ENCODE measurements at places on chromosomes 3 and 15.

DNA sequence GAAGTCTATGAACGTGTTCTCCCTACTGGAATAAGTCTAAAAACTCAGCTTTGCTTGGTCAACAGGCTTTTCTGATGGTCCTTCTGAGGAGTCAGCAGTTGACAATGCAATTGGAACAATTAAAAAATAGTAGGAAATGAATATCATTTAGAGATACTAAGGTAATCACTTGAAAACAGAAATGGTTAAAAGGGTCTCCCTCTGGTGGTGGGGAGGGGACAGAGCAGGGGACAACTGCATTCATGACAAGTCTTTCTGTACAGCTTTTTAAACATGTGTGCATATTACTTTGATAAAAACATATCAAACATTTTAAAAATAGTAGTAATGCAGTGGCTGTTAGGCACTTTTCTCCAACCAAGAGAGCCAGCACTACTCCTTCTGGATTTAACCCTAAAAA lies 119.9 kb upstream of the FHIT start:
- DNase-seq: no peak

- no peak for DNase-seq
These were observed 76.6 kb downstream of the NEDD4 start for GRCh38 chr15:55916666-55917409.

- no peak for DNase-seq
These were observed 418.4 kb upstream of the RARB start for GRCh38 chr3:25009665-25010064.

DNA sequence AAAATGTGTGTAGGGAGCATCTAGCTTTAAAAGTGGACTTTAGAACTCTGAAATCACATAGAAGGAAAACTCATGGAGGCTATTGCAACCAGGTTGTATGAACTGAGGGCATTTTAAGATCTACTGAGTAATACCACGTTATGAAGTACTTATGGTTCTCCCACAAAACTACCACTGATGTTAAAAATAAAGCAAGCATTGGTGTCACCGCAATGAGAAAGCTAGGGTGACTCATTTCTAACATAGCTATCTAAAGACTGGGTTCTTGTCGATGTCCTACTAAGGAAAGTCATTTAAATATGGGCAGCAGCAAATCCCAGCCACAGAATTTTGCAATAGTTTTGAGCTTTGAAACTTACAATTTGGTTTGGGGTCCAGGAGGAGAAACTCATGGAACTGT lies 584.8 kb downstream of the DIPK2A start:
- DNase-seq: no peak

- no peak for DNase-seq
These were observed 100.3 kb downstream of the ZIC1 start for GRCh38 chr3:147509448-147509847.

- DNase-seq: no peak
These were observed 269.5 kb upstream of the LRRC3B start for GRCh38 chr3:26353097-26353496.

- DNase-seq: no peak
These were observed 160.9 kb downstream of the EDEM1 start for GRCh38 chr3:5348229-5348902.

DNA sequence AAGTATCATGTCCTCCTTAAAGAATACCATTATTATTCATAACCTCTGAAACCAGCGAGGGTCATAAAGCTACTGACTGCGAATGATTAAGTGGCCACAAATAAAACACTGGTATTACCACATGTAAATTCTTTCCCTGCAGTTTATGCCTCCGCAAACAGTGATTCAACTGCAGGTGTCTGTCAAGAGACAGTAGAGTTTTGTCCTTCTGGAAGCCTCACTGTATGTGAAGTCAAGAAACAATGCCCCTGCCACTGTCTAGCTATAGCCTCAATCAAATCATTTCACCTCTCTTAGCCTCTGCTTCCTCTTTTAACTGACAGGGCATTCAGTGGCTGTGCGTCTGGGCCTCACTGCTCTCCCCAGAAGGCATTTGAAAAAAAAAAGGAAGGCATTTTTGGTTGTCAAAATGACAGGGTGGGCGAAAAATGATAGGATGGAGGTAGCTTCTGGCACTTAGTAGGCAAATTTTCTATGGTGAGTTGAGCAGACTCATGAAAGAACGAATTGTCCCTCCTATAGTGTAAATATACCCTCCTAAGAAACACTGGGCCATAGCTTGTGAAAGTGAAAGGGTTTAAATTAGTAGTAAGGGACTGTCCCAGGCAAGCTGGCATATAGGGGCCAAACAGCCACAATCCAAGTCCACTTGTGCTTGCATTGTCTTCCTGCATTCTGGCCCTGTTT lies 66.7 kb downstream of the FILIP1L start:
- DNase-seq: no peak

- DNase-seq: no peak
These were observed 98.8 kb upstream of the MB21D2 start for GRCh38 chr3:193016437-193016901.

GRCh38 chr15:61119556-61119955 lies 109.5 kb downstream of the RORA start:
- DNase-seq: no peak

- DNase-seq: no peak
These were observed 726 bp upstream of the PROK2 start for GRCh38 chr3:71785532-71786216.

DNA sequence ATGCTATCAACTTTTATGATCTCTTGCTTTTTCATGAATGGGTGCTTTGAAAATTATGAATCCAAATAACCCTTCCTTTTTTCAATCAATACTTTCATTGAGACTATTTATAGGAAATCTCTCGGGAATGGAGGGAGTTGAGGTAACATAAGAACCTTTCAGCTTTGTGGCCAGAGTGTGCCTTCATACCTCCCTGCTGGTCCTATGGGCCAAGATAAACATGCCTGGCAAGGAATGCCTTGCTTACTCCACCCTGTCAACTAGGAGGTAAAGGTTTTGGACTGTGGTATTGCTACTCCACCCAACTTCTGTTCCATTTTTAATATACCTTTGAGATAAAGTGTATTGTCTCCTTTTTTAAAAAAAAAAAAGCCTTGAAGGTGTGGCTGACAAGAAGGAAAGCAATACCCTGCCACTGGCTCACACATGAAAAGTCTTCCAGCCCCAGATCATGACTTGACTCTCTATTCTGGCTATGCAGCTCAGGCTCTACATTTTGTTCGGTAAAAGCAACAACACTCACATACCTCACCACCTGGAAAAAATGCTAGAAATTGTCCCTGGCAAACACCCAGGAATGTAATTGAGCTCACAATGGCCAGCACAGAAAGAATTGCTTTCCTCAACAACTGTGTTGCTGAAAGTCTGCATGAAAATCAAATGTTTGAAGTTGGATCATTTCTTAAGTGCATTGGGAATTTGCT lies 35.8 kb downstream of the COL8A1 start:
- no peak for DNase-seq
